ENCODE measurements at places on chromosomes 6 and 20. TPM values are rescaled to one million over a fixed set of nuclear protein-coding genes. Genes with fewer than 3 reads are reported as not detected.

- no peaks in the 10 kb centered on the region for H3K27me3 ChIP-seq
- H3K36me3 ChIP-seq = no peaks in the 10 kb centered on the region
- no peak overlapping the region for H3K27ac ChIP-seq
- no peak overlapping the region for H3K4me3 ChIP-seq
- peaks cover 9% of the 10 kb centered on the region for H3K4me1 ChIP-seq
These were observed 9.2 kb downstream of the ITPA start for GRCh38 chr20:3218307-3218988.

GRCh38 chr20:13165203-13165602, 55.9 kb upstream of the ISM1 start:
- DNase-seq = no peak
- H3K4me1 ChIP-seq = no peaks in the 10 kb centered on the region
- no peak overlapping the region for H3K27ac ChIP-seq
- H3K27me3 ChIP-seq = no peaks in the 10 kb centered on the region

Gene PHF1
- total RNA-seq = 45.6 TPM

- H3K4me3 ChIP-seq = no peak overlapping the region
- H3K27ac ChIP-seq = no peak overlapping the region
- no peaks in the 10 kb centered on the region for H3K4me1 ChIP-seq
- DNase-seq = no peak
- no peaks in the 10 kb centered on the region for H3K27me3 ChIP-seq
These were observed 228.5 kb downstream of the SLC24A3 start for GRCh38 chr20:19440660-19441527.

Gene CD24
- 158 TPM for total RNA-seq

Measured in left lung (tissue), 14 donors.